Osteocyte (in vitro differentiated cells): ENCODE measurements at places on chromosomes 2 and 18. TPM values are rescaled to one million over a fixed set of nuclear protein-coding genes. Genes with fewer than 3 reads are reported as not detected.
A peak's percentile ranks its signal among the peaks of the same experiment; 100 is the strongest.

GRCh38 chr2:229376866-229377265 lies 105.8 kb upstream of the PID1 start:
- H3K27me3 ChIP-seq, result peaks cover 7% of the 10 kb centered on the region
- no peak overlapping the region for H3K4me3 ChIP-seq
- H3K27ac ChIP-seq, result no peak overlapping the region
- DNase-seq, result no peak

- no peaks in the 10 kb centered on the region for H3K27me3 ChIP-seq
Observed at GRCh38 chr2:132521341-132521740, 104.7 kb downstream of the GPR39 start.

- no peak overlapping the region for H3K27ac ChIP-seq
- no peak for DNase-seq
- H3K4me1 ChIP-seq, result peaks cover 25% of the 10 kb centered on the region
- no peaks in the 10 kb centered on the region for H3K27me3 ChIP-seq
- no peaks in the 10 kb centered on the region for H3K36me3 ChIP-seq
Observed at GRCh38 chr2:225994748-225995405, 595.4 kb downstream of the NYAP2 start.

- DNase-seq, result peak; percentile 64
- H3K4me1 ChIP-seq, result no peaks in the 10 kb centered on the region
- H3K27ac ChIP-seq, result no peak overlapping the region
- H3K36me3 ChIP-seq, result no peaks in the 10 kb centered on the region
- no peak overlapping the region for H3K4me3 ChIP-seq
Observed at GRCh38 chr2:118969734-118970395, 27.9 kb downstream of the MARCO start.

DNA sequence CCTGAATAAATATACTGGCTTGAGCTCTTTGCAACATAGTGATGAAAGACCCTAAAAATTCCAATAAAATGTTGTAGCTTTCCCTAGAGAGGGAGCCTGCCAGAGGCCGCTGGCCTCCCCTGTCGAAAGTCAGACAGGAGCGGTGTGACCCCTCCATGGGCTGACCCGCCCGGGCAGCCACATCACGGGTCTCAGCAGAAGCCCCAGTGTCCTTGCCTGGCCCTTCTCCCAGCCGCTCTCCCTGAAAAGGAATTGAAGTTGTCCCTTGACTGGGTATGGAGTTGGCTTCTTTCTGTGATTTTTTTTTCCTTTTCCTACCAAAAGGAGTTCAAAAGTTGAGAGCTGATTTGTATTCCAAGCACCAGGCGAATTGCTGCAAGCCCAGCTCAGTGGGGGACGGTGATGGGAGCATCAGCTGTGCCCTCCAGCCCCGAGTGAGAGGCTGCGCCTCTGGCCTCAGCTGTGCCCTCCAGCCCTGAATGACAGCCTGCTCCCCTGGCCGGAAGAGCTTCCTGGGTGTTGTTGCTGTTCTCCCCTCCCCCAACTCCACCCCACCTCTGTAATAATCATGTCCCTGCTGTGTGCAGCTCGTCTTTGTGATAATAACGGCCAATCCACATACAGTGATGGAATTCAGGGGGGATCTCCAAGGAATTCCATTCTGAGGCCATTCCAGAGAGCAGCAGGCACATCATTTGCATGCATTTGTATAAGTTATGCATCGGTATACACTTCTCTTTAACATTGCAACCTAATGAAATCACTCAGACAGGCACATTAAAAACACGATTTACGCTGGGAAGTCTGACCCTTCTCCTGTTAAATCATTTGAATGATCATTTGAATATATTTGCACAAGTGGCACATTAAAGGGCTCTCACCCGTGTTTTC lies 501.0 kb downstream of the EIPR1 start:
- DNase-seq, result no peak
- H3K4me1 ChIP-seq, result no peaks in the 10 kb centered on the region
- no peaks in the 10 kb centered on the region for H3K27me3 ChIP-seq
- no peak overlapping the region for H3K27ac ChIP-seq
- H3K36me3 ChIP-seq, result no peaks in the 10 kb centered on the region

DNA sequence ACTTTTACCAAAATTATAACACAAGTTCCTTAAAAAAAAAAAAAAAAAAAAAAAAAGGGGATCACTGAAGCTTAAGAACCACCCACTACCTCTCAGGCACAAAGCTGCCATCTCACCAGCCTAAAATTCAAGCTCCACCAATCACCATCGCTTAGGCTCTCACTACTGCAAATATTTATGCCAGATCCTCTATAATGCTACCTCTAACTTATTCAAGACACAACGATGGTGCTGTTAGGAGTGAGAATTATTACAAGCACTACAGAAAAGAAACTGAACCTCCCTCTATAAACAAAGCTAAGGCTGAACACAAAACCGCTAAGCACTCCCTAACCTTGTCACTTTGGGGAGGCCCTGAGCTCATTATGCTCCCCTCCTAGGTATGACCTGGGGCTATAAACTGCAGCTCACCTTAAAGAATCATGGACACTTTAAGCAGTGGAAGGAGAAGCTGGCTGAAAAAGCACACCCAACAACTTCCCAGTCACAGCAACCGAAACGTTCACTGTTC lies 3.6 kb downstream of the FZD5 start:
- no peak overlapping the region for H3K27ac ChIP-seq
- peak overlapping the region; percentile 35 for H3K4me3 ChIP-seq
- peaks cover 26% of the 10 kb centered on the region for H3K27me3 ChIP-seq
- H3K36me3 ChIP-seq, result peaks cover 5% of the 10 kb centered on the region
- peaks cover 30% of the 10 kb centered on the region for H3K4me1 ChIP-seq

DNA sequence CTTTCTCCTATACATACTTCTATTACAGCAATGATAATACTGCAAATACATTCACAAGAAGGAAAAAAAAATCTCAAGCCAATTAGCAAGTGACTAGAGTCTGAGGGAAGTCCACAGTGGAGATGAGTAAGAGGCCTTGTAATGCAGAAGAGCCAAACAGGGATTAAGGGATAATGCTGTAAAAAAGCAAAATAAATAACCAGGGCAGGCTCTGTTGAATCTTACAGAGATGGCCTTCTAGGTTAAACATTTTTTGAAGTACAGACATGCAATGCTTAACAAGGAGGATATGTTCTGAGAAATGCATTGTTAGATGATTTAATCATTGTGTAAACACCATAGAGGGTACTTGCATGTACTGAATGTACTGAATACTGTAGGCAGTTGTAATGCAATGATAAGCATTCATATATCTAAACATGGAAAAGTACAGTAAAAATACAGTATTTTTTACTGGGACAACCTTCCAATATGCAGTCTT lies 122.1 kb upstream of the RMDN2 start:
- no peaks in the 10 kb centered on the region for H3K27me3 ChIP-seq
- no peak for DNase-seq
- no peak overlapping the region for H3K4me3 ChIP-seq

DNA sequence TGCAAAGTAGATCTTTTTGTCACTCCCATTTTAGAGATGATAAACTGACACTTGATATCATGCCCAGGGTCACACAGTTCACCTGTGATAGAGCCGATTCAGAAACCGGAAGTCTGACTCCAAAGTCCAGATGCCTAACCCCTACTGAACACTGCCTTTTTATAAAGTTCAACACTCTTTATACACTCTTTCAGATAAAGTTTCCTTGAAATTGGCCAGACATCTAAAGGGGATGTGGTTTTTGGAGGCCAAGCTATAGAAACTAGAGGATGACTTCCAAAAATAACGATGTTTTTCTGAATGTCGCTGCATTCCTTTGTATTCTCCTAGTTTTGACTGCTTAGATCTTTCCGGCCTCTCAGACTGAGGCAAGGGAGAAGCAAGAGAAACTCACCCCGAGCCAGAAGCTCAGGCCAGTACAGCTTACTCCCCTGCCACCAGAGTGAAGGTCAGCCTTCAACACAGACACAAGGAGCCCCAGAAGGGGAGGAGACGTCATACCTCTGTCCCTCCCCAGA lies 61.8 kb downstream of the NRP2 start:
- peaks cover 17% of the 10 kb centered on the region for H3K4me1 ChIP-seq
- DNase-seq, result no peak
- no peak overlapping the region for H3K4me3 ChIP-seq
- H3K27ac ChIP-seq, result peak overlapping the region; percentile 24

GRCh38 chr2:127582863-127583861 lies 47.7 kb downstream of the MYO7B start:
- H3K27me3 ChIP-seq, result peaks cover 3% of the 10 kb centered on the region
- no peak overlapping the region for H3K4me3 ChIP-seq
- H3K36me3 ChIP-seq, result no peaks in the 10 kb centered on the region
- no peak overlapping the region for H3K27ac ChIP-seq
- peak; percentile 76 for DNase-seq

GRCh38 chr2:224284134-224284946 lies 117.6 kb downstream of the FAM124B start:
- peaks cover 20% of the 10 kb centered on the region for H3K27me3 ChIP-seq
- no peaks in the 10 kb centered on the region for H3K4me1 ChIP-seq
- DNase-seq, result no peak

DNA sequence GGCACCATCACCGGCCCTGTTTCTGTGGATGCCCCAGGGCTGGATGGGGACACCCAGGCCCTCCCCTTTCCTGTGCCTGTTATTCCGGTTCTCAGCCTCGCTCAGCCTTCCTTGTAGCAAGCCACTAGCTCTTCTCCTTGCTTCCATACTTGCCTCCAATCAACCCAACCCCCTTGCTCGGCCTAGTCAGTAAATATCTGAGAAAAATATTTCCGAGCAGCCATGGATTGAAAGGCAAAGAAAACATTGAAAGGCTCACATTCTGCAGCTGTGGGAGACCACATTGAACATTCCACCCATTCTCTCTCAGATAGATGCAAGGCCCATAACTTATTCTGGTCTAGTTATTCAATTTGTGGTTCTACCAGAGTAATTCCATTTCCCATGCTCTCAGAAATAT lies 114.9 kb downstream of the SPP2 start:
- H3K27ac ChIP-seq, result peak overlapping the region; percentile 90
- H3K27me3 ChIP-seq, result no peaks in the 10 kb centered on the region
- peak overlapping the region; percentile 32 for H3K4me3 ChIP-seq
- no peaks in the 10 kb centered on the region for H3K36me3 ChIP-seq
- peaks cover 67% of the 10 kb centered on the region for H3K4me1 ChIP-seq

- no peak overlapping the region for H3K27ac ChIP-seq
- peaks cover 7% of the 10 kb centered on the region for H3K27me3 ChIP-seq
- no peak for DNase-seq
- no peaks in the 10 kb centered on the region for H3K36me3 ChIP-seq
Observed at GRCh38 chr2:169676357-169676756, 17.8 kb downstream of the CFAP210 start.

DNA sequence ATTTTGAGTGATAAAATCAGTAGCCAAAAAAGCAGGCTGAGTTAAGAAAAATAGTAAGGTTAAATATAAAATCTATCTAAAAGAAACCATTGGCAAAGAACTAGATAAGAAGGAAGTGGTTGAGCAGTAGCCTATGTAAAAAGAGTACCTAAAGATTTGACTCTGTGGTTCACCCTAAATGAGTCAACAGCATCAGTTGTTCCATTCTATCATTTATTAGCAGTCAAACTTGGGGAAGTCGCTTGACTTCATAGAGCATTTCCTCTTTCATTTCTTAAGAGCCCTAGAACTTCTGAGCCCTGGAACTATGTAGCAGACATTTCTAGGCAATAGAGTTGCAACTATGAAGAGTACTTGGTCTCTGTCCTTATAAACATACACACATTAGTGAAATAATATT lies 381.7 kb downstream of the NUP35 start:
- H3K27me3 ChIP-seq, result no peaks in the 10 kb centered on the region
- no peak for DNase-seq
- H3K4me1 ChIP-seq, result no peaks in the 10 kb centered on the region
- no peak overlapping the region for H3K4me3 ChIP-seq
- H3K27ac ChIP-seq, result no peak overlapping the region

GRCh38 chr2:127314193-127314988 lies 20.4 kb upstream of the ERCC3 start:
- H3K4me3 ChIP-seq, result no peak overlapping the region
- no peak for DNase-seq
- no peak overlapping the region for H3K27ac ChIP-seq

GRCh38 chr2:72782520-72782919 lies 43.3 kb downstream of the EXOC6B start:
- H3K4me3 ChIP-seq, result no peak overlapping the region
- DNase-seq, result no peak
- H3K27ac ChIP-seq, result no peak overlapping the region
- H3K4me1 ChIP-seq, result peaks cover 17% of the 10 kb centered on the region
- no peaks in the 10 kb centered on the region for H3K27me3 ChIP-seq

DNA sequence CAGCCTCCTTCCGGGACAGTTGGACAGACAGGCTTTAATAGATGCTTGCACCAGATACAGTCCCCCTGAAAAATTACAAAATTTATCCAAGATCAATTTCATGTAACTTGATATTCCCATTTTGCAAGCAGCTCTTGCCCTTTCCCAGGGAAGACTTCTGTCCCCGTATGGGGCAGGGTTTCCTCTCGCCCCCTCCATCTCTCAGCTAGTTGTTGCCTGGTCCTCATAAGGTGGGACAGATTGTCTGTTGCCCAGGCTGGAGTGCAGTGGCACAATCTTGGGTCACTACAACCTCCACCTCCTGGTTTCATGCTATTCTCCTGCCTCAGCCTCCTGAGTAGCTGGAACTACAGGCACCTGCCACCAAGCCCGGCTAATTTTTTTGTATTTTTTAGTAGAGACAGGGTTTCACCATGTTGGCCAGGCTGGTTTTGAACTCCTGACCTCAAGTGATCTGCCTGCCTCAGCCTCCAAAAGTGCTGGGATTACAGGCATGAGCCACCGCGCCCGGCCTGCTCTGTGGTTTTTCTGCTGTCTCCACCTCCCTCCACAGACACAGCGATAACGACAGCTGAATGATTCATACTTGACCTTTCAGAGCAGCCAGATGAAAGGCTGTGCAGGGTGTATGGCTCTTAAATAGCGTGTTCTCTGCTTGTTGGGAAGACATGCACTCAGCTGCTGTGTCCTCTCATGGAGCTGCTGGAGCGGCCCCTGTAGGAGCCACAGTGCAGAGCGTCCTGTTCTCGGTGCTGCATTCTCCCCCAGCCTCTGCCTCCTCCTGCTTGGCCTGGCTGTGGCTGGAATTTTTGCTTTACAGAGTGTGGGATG lies 61.4 kb downstream of the TTC39C start:
- no peak overlapping the region for H3K4me3 ChIP-seq
- H3K4me1 ChIP-seq, result peaks cover 6% of the 10 kb centered on the region
- H3K27me3 ChIP-seq, result no peaks in the 10 kb centered on the region
- peaks cover 11% of the 10 kb centered on the region for H3K36me3 ChIP-seq

GRCh38 chr2:121513597-121514333 lies 16.9 kb upstream of the RNU4ATAC start:
- H3K4me1 ChIP-seq, result no peaks in the 10 kb centered on the region
- no peaks in the 10 kb centered on the region for H3K27me3 ChIP-seq
- peaks cover 37% of the 10 kb centered on the region for H3K36me3 ChIP-seq
- no peak overlapping the region for H3K27ac ChIP-seq

- DNase-seq, result no peak
- H3K4me1 ChIP-seq, result no peaks in the 10 kb centered on the region
- H3K4me3 ChIP-seq, result no peak overlapping the region
- H3K36me3 ChIP-seq, result no peaks in the 10 kb centered on the region
Observed at GRCh38 chr2:9717886-9718451, 87.2 kb upstream of the YWHAQ start.

The LAMA1 gene
- total RNA-seq, result 0.30 and 0.34 TPM in 2 replicates

The PLGLB1 gene
- total RNA-seq, result 3.3 and 4.4 TPM in 2 replicates

The GPAT2 gene
- total RNA-seq, result not detected in 2 replicates

The ACMSD gene
- not detected in 2 replicates for total RNA-seq

The EGR4 gene
- not detected in 2 replicates for total RNA-seq

The MAL gene
- not detected in 2 replicates for total RNA-seq
